Kidney glomerular epithelial cell (primary cell): ENCODE measurements at places on chromosomes 2 and 18.

- DNase-seq: no peak
Observed at GRCh38 chr18:11839556-11839955, 11.7 kb upstream of the CHMP1B start.

GRCh38 chr2:43047187-43047780, 179.1 kb downstream of the ZFP36L2 start:
- no peak for DNase-seq

- DNase-seq: no peak
Observed at GRCh38 chr2:232146294-232146693, 184.8 kb downstream of the DIS3L2 start.

GRCh38 chr2:206218796-206219499, 55.5 kb upstream of the ZDBF2 start:
- DNase-seq: no peak

DNA sequence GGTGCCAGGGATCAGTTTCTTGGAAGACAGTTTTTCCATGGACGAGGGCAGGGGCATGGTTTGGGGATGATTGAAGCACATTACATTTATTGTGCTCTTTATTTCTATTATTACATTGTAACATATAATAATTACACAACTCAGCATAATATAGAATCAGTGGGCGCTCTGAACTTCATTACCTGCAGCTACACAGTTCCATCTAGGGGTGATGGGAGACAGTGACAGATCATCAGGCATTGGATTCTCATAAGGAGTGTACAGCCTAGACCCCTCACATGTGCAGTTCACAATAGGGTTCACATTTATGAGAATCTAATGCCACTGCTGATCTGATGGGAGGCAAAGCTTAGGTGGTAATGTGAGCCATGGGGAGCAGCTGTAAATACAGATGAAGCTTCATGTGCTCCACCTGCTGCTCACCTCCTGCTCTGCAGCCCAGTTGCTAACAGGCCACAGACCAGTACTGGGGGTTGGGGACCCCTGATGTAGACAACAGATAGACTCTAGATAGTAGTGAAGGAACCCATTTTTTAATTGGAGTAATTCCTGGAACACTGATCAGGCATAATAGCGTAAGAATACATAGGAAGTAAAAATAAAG, 41.5 kb upstream of the MC4R start:
- no peak for DNase-seq

GRCh38 chr2:133660510-133660909, 92.2 kb upstream of the NCKAP5 start:
- DNase-seq: no peak

- no peak for DNase-seq
Observed at GRCh38 chr2:151842830-151843690, 14.8 kb upstream of the ARL5A start.

DNA sequence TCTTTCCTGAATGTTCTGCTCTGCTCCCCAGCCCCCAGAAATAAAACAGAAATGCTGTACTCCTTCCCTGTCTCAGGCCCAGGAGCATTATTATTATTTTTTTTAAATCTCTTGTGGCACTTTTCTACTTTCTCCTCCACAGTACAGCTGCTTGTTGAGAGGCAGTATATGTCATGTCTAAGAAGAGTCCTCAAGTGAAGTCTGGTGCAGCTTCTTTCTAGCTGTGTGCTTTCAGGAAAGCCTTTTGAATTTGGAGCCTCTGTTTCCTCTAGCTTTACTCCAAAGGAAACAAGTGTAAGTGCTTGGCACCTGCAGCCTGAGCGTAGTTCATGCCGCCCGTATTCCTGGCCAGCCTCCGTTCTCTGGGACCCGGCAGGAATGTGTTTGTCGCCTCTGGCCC, 22.4 kb downstream of the AGAP1 start:
- no peak for DNase-seq

- DNase-seq: no peak
Observed at GRCh38 chr2:200534572-200534971, 8.6 kb downstream of the SGO2 start.

GRCh38 chr2:222730366-222730999, 59.0 kb downstream of the MOGAT1 start:
- DNase-seq: no peak

- no peak for DNase-seq
Observed at GRCh38 chr2:43106559-43107527, 119.6 kb downstream of the ZFP36L2 start.

GRCh38 chr18:59057969-59058368, 81.7 kb upstream of the SEC11C start:
- no peak for DNase-seq

- DNase-seq: no peak
Observed at GRCh38 chr18:13139885-13140450, 78.6 kb upstream of the LDLRAD4 start.
